Activated T-cell treated with anti-CD3 and anti-CD28 coated beads for 1 hour (primary cell): ENCODE measurements at places on chromosomes 5 and 9.
A peak's percentile ranks its signal among the peaks of the same experiment; 100 is the strongest.

DNA sequence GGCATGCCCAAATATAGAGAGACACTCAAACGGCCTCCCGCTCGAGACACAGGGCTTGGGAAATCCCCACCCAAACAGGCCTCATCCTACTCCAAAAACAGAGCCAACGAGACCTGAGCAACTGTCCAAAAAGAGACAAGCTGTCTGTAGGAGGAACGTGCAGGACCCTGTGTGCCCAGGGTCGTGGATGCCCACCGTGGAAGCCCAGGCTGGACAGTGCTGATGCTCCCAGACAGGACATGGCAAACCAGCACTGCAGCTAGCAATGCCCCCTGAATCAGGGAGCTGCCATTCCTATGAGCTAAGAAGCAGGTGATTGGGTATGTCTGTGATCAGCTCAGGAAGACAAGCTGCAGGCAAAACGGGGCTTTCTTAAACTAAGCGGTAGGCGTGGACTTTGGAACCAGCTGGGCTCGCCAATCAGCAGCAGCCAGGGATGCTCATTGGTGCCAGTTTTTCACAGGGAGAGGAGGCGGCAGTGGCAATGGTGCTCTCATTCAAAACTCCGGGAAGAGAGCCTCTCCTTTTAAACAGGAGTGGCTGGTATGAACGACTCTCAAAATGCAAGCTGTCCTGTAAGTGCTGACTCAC lies 113.1 kb upstream of the IRX2 start:
- DNase-seq: no peak

DNA sequence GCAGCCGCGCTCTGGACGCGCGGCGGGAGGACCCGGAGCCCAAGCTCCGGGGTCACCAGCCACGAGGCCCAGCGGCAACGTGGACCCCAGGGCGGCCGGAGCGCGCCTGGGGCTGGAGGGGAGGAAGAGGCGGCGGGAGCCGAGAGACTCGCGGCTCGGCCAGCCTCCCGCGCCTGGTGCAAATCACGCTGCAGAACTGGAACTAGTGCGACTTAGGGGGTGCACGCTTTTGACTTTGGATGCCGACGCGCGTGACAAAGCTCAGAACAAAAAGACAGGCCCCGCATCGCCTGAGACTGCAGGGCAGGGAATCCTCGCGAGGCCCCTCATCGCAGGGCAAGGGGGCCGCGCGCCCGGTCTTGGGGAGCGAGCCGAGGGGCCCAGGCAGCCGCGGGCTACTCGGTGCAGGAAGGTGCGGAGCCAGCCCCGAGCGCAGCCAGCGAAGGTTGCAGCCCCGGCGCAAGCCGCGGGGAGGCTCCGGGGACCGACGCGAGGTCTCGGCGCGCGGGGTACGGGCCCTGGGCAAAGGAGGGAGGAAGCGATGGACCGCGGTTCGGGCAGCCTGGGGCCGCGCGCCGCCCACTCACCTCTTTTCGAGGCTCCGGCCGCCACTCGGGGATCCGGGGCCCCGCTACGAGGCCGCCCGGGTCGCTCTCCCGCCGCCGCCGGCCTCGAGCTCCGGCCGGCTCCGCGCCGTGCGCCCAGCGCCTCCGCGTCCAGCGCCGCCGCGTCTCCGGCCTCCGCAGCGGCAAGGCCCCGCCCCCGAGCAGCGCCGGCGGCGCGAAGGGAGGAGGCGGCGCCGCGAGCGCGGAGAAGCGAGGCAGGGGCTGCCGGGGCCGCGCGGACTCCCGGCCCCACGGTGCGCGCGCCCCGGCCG lies at the start of gene GOLM1:
TSS of gene GOLM1 (minus strand) at position 735 of the 877 bp plus-strand sequence. CDS start 20,238 bp downstream, outside the sequence.
- DNase-seq: no peak

- no peak for DNase-seq
Measured at GRCh38 chr5:149265597-149265996, 6.1 kb upstream of the AFAP1L1 start.

DNA sequence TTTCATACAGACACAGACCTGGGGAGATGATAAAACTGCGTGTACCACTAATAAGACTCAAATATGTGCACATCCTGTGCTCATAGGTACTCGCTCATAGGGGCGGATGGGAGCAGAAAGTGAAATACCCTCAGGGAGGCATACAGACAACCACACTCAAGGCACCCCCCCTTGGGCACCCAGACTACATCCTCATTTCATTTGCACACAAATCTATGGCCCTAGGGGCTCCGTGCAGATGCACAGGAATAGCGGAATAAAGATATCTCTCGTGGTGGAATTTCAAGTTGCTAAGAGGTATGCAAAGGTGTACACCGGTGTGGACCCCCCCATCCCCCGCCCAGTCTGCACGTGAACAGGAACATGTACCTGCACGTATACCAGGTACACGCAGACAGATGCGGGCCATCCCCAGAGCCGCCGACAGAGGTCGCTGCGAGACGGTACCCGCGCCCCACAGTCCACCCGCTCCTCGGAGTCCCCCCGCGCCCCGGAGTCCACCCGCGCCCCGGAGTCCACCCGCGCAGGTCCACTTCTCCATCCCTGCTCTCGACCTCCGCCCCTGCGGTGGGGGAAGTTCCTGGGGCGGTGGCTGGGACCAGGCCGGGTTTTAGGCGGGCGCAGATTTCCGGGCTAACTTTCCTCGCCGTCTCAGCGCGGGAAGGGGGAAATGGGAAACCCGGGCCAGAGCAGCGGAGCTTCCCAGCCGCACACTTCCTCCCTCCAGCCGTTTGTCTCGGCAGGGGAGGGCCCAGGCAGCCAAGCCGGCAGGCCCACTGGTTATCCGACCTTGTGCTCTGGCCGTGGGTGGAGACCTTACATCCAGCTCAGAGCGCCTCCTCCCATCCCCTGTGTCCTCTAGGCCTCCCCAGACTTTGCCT lies 1.0 kb upstream of the IL12B start:
- peak; percentile 67 for DNase-seq

DNA sequence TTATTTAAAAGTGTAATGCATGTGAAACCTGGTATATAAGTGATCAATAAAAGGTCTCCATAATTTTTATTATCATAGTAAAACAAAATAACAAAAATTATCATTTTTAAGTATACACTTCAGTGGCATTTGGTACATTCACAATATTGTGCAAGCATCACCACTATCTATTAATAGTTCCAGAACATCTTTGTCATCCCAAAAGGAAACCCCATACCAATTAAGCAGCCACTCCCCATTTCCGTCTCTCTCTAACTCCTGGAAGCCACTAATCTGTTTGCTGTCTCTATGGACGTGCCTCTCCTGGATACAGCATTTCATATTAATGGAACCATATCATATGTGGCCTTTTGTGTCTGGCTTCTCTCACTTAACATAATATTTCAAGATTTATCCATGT lies 7.6 kb downstream of the OLFML2A start:
- DNase-seq: no peak

DNA sequence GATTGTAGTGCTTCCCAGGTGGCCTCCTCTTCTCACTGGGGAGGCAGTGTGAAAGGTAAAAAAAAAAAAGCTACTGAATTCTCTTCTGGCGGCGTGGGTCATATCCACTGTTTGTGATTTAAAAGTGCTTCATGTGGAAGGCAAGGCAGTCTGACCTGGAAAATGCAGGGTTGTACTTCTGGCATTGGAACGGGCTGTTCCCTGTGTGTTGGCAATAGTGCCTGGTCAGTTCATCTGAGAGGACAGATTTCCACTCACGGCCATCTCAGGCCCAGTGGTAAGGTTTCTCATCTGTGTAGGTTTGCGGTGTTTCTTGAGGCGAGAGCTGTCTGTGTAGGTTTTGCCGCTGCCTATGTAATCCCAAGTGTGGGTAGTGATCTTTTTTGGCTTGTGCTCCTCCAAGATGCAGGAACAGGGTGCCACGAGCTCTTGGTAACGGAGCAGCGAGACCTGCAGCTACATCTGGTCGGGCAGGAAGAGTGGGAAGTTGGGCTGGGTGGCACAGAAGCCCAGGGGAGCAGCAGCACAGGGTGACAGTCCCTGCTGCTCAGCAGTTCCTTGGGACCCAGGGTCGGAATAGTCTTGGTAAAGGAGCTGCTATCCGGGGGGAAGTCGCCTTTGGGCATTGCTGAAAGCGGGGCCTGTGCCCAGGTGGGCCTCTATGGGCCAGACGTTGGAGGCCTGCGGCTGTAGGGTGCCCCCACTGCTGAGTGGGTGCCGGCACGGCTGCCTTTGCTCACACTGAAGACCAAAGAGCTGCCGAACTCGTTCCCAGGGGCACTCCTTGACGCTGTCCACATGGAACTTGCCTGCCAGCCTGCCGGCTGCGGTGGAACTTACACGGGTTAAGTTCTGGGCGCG lies 11.2 kb downstream of the RCL1 start:
- no peak for DNase-seq

DNA sequence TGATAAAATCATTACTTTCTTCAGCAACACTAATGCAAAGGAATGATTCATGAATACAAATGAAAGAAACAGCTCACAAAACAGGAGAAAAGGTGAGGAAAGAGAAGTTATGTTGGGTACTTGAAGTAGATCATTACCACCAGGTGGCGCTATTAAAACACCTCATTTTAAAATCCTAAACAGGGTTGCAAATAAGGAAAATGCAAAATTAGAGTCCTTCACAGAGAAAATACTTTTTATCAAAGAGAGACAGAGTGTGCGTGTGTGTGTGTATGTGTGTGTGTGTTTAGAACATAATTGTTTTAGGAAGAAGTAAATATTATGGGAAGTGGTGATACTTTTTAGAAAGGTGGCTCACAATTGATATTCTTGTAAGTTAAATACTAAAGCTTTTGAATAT lies 49.5 kb upstream of the CD180 start:
- DNase-seq: no peak

GRCh38 chr9:89531766-89532165 lies 33.9 kb upstream of the SEMA4D start:
- DNase-seq: no peak

- no peak for DNase-seq
Measured at GRCh38 chr5:36904677-36905076, 28.1 kb downstream of the NIPBL start.

GRCh38 chr5:86964889-86965288 lies 302.8 kb upstream of the RASA1 start:
- no peak for DNase-seq

DNA sequence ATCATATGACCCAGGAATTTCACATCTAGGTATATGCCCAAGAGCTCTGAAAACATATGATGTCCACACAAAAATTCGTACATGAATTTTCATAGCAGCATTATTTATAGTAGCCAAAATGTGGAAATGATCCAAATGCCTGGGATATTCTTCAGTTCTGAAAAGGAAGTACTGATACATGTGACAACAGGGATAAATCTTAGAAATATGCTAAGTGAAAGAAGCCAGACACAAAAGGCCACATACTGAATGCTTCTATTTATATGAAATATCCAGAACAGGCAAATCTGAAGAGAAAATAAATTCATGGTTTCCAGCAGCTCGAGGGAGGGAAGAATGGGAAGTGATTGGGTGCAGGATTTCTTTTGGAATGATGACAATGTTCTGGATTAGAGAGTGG lies 16.8 kb upstream of the ZBTB43 start:
- no peak for DNase-seq

DNA sequence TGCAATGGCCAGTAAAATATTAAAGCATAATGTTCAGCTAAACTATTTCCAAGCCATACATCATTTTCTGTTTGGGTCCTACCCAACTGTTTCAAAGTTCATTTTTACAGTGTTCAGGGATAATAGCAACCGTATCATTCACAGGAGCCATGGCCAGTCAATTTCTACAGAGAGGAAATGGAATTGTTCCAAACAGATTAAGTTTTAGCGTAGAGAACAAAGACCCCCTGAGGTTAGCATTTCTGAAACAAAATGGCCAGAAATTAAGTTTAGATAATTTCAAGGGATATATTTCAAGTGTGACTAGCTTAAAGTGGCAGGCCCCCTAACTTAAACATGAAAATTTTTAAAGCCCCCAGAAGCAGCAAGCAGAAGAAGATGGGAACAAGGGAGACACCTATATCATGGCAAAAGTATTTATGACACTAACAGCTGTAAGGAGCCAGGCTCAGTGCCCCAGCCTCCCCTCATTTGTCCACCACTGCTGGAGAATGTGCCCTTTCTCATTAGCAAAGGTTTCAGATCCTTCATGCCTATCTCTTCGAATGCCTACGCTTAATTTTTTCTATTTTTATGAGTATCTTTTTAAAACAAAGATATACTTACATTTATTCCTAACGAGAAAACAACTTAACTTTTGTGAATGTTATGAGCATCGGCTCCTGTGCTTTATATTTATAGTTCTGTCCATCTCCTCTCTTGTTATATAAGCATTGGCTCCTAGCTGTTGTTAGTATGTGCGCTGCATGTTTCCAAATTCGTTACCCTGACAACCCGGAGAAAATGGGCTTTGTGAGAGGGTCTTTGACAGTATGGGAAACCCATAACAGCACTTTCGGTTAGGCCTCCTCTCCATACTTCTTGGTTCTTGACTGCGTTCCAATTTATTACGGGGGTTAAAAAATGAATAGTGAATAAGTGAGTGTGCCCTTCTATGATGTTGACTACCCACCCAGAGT lies 116.3 kb downstream of the MED27 start:
- no peak for DNase-seq

DNA sequence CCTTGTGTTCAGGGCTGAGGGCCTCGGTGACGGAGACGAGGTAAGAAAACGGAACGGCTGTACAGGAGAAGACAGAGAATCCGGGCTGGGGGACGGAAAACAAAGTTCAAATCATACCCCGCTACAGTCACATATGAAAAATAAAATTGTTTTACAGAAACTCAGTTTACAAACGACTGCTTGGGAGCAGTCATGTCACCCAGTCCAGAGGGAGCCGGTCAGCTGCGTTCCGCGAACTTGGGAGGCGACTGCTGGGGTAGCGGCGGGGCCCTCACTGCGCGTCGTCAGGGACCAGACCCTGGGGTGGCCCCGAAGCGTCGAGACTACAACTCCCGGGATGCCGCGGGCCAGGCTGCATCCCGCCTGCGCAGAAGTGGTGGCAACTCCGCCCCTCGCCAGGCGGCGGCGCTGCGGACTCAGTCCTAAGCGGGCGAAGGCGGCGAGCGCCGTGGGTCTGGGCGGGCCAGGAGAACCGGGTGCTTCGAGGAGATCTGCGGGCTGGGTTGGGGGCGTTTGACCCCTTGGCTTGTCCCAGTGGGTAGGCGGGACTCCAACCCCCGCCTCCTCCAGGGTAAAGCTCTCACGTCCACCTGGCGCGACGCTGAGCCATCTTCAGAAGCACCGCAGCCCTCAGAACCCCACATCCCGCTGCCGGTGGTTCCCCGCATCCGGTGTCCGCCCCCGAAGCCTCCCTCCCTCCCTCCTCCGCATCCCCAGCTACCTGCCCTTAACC lies 4.0 kb downstream of the SIT1 start:
- DNase-seq: peak; percentile 88

- DNase-seq: no peak
Measured at GRCh38 chr5:35438288-35438687, 179.4 kb upstream of the SPEF2 start.

DNA sequence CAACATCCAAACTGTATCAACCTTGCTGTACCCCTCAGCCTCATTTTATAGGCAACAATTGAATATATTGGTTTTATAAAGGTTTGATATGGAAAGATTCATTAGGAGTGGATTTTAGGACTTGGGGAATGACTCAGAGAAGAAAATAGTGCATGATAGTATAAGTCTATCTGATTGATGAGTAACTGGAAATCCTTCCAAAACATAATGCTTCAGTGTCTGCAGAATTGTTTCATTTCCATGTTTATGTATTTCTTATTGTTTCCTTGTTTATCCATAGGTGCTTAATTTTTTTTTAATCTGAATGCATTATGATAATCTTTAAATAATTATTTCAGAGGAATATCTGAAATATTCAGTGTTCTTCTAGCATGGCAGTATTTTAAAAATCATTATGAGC lies 12.6 kb downstream of the JAK2 start:
- DNase-seq: no peak

- no peak for DNase-seq
Measured at GRCh38 chr5:125323613-125324012, 577.2 kb upstream of the ZNF608 start.

- no peak for DNase-seq
Measured at GRCh38 chr5:163502521-163502920, 2.9 kb upstream of the MAT2B start.
